ENCODE measurements at places on chromosomes 7 and 10.

GRCh38 chr10:11891776-11892486, 68.8 kb downstream of the PROSER2 start:
- DNase-seq, result no peak

DNA sequence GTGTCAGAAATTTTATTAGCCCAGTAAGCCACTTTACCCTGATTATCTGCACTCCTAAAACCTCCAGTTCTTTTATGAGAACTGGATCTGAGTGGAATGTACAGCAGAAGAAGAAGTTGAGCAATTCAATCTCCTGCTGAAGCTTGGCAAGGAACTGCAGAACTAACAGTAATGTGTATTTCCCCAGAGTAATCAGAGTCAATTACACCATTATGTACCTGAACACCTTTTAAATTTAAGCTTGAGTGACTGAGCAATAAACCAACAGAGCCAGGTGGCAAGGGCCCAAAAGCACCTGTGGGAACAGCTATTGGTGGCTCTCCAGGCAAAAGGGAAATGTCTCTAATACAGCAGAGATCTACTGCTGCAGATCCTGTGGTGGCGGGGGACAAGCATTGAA, 40.1 kb upstream of the AKR1C2 start:
- DNase-seq, result no peak

GRCh38 chr10:29486433-29486832, 148.3 kb downstream of the SVIL start:
- no peak for DNase-seq

DNA sequence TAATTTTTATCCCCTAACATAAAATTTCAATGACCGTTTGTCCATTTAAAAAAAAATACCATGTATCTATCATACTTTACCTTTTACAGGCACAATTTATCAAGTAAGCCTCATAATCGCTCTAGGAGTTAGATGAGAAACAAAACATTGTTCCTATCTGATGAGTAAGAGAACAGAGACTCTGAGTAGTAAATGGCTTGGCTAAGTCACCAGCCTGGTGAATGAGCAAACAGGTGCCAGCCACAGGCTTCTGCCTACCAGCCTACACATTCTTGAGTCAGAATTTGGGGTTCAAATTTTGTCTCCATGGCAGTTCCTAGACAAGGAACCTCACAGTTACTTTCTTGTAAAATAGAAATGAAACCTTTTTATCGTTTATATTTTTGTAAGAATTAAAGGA, 235.4 kb downstream of the HGF start:
- DNase-seq, result no peak

DNA sequence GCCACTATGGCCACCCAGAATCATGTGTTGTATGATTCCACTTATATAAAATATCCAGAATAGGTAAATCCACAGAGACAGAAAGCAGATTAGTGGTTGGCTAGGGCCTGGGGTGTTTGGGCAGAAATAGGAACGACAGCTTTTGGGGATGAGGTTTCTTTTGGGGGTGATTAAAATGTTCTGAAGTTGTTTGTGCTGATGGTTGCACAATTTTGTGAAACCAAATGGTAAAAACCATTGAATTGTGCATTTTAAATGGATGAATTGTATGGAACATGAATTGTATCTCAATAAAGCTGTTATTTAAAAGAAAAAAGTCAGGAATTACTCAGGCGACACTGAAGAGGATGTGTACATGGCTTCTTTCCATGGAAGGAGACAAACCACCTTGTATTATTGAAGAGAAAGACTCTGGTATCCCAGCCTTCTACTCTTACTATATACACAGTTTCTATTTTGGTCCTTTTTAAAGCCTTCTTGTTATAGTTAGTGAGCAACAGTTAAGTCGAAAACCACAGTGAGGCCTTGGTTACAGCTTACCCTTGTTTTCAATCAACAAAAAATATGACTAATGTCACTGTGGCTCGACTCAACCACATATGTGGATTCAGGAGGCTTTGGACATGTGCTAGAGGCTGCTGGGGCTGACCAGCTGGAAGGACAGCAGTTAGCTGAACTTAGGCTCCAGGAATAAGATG, 57.1 kb upstream of the KMT2E start:
- DNase-seq, result no peak

DNA sequence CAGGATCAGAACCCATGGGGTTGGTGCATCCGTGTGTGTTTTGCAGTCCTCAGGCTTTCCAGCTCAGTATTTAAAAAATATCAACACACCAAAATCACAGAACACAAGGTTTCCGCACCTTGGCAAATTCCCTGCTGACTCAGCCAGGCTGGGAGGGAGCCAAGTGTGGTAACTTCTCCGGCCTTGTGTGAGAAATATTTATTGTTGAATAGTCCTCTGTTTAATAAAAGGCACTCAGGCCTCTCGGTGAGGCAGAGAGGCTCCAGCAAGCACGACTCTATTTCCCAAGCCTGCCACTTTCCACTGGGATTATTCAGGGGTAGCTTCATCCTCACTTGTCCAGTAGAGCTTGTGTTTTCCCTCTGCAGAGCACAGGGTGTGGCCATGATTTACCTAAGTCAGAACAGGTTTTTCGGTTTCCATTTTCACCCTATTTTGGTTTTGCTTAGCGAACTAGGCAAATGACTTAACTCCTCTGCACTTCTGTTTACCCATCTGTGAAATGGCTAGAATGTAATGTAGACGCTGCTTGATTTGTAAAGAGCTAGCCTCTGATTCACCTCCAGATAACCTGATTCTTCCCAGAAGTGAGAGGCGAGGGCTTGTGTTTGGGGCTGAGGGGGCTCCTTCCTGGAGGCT, 13.0 kb upstream of the CHST15 start:
- no peak for DNase-seq

DNA sequence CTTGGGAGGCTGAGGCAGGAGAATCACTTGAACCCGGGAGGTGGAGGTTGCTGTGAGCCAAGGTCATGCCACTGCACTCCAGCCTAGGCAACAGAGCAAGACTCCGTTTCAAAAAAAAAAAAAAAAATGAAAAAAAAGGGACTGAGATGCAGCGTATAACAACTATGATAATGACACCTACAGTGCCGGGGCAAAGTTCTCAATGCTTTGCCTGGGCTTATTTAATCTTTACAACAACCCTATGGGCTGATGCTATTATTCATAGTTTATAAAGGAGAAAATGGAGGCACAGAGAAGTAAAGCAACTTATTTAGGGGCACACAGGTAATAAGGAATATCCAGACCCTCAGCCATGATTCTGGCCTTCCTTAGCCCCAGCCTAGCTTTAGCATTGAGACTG, 47.6 kb downstream of the SUGCT start:
- no peak for DNase-seq

- DNase-seq, result no peak
Observed at GRCh38 chr10:75506930-75507329, 75.5 kb downstream of the LRMDA start.

DNA sequence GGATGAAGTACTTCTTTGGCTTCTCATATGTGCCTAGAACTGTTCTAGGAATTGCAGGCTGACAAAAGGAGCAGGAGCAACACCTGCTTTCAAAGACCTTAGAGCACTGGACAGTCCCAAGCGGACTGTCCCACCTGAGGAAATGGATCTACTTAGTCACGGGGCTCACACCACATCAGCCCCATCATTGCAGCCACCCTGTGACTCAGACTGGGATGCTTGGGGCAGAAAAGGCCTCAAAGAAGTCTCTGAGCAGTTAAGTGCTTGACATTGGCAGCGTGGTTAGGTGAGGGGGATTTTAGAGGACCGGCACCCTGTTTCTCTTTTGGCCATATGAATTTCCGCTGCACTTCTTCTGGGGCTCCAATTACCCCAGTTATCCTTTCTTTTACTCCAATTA, 256.6 kb downstream of the USP6NL start:
- DNase-seq, result no peak

GRCh38 chr10:77230194-77230593, 407.4 kb downstream of the KCNMA1 start:
- no peak for DNase-seq

DNA sequence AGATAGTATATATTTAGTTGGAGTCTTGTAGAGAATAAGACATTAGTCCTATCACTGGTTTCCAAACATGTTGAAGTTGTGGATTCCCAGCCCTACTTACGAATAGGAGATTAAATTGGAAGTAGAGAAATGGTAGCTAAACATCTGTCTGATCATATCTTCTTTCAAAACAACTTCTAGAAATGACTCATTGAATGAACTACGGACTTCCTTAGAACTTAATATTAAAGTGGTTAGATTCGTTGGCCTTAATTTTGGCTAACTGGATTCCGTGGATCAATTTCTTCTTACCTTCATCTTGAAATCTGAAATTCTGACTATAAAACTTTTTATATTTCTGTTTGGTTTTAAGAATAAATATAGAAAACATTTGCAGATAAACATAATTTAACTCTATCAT, 3.4 kb downstream of the PHF14 start:
- no peak for DNase-seq

DNA sequence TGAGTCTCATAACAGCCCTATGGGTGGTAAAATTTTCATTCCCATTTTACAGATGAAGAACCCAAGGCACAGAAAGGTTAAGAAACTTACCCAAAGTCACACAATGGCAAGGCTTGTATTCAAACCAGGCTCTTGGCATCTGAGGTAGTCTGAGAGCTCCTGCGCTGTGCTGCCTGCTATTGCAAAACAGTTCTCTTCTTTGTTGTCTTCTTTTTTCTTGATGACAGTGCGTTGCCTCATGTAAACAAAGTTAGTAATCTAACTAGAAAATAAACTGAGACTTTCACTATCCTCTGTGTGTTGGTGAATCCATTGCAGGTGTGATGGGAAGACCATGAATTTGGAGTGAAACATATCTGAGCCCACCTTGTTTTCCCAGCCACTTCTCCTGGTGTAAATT, 240.8 kb downstream of the PTEN start:
- no peak for DNase-seq

DNA sequence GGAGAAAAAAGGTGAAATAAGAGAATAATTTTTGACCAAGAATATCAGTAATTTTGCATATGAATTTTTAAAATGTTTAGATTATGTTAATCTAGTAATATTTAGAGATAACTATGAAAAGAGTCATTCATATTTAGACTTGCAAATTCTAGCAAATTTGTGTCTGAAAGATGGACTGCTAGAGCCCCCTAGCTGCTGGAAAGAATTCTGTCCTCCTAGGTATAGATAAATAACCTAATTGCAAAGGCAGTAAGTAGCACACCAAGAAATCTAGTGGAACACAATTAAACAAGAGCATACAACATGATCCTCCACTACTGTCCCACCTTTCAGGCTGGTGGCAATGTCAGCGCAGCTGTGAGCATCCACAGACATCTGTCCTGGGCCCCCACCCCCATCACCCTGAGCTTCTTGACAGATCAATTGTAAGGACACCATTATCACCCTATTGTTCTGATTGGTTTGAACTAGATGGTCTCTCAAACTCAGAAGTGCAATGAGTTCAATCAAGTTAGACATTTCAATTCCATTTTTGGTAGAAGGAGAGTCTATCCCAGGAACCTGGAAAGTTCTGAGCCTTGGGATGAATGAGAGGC, 15.0 kb upstream of the GFRA1 start:
- no peak for DNase-seq

GRCh38 chr7:32164341-32164996, 94.3 kb upstream of the PDE1C start:
- no peak for DNase-seq

DNA sequence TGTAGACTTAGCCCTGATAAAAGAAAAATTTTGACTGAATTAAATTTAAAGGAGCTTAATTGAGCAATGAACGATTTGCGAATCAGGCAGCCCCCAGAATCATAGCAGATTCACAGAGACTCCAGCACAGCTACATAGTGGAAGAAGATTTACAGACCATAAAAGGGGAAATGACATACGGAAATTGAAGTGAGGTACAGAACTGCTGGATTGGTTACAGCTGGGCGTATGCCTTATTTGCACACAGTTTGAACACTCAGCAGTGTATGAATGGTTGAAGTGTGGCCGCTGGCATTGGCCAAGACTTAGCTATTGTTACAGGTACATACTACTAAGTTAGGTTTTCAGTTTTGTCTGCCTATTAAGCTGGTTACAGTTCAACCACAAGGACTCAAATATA, 433.5 kb upstream of the CELF2 start:
- no peak for DNase-seq

GRCh38 chr7:39621784-39622411, 1.5 kb upstream of the RALA start:
- no peak for DNase-seq

DNA sequence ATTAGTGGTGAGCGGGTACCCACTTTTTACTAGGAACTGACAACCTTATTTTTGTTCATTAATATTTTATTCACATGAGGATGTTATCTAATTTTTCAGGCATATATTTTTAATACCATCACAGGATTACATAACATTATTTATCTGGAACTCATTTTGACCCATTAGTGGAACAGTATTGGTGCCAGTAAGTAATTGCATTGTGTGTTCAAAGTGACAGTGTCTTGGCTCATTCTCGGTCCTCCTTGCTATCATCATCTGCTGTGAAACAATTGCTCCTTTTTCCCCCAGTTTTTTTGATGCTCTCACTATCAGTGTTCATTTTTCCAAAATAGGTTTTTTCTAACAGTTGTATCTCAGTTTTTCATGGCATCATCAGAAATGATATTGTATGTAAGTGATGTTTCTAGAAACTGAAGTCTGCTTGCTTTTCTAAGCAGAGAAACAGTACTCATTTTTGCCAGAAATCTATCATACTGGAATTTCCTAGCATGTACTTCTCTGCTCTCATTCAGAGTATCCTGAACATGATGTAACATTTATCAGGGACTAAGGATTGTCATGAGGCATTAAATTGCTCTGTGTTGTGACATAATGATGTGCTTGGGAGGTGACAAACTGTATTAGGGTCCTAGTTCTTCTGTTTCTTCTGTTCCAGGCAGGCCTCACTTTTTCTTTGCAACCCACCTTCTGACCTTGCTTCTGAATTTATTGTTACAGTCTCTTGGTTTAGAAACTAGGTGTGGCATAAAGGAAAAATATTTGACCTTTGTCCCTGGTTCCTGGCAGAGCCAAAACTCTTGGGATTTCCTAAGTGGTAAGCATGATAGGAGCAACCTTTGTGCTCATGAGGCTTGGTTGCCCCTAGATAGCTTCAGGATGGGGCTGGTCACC, 4.2 kb downstream of the NUB1 start:
- DNase-seq, result no peak

GRCh38 chr10:69010151-69010640, 21.6 kb downstream of the KIFBP start:
- DNase-seq, result no peak

GRCh38 chr7:13727279-13727678, 262.2 kb downstream of the ETV1 start:
- DNase-seq, result no peak

DNA sequence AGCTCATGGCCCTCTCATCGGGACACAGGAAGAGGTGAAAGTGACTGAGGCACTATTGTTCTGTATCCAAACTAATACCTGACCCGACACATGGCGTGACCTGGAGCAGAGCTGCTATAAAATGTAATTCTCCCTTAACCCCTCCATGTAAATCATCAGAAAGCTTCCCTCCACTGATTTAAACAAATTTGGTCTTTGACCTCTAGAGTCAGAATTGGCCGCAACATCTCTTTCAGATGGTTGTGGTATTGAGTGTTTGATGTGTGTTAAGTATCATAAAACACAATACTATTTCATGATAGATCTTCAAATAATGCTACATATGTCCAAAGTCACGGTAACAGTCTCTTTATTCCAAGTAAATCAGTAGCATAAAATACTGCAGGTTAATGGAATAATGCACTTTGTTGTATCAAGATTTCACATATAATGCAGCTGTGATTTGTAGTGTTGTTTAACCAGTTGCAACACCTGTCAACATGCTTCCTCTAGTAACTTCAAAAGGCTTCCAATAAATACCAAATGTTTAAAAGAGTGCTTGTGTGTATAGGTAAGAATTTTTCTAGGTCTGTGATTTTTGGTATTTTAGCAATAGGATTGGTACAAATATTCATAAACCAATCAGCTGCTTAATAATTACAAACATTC, 144.3 kb downstream of the AGMO start:
- DNase-seq, result no peak
